ENCODE measurements at places on chromosomes 4 and X. TPM values are rescaled to one million over a fixed set of nuclear protein-coding genes. Genes with fewer than 3 reads are reported as not detected.

Gene IGBP1
- total RNA-seq: 107 TPM

Gene SPIN2A
- total RNA-seq: not detected

DNA sequence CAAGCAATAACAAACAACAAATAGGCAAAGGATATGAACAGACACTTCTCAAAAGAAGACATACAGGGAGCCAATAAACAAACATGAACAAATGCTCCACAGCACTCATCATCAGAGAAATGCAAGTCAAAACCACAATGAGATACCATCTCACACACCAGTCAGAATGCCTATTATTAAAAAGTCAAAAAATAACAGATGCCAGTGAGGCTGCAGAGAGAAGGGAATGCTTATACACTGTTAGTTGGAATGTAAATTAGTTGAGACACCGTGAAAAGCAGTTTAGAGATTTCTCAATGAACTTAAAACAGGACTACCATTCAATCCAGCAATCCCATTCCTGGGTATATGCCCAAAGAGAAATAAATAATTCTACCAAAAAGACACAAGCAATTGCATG lies 129.8 kb upstream of the MAGEB2 start:
- DNase-seq: peak; percentile 69

DNA sequence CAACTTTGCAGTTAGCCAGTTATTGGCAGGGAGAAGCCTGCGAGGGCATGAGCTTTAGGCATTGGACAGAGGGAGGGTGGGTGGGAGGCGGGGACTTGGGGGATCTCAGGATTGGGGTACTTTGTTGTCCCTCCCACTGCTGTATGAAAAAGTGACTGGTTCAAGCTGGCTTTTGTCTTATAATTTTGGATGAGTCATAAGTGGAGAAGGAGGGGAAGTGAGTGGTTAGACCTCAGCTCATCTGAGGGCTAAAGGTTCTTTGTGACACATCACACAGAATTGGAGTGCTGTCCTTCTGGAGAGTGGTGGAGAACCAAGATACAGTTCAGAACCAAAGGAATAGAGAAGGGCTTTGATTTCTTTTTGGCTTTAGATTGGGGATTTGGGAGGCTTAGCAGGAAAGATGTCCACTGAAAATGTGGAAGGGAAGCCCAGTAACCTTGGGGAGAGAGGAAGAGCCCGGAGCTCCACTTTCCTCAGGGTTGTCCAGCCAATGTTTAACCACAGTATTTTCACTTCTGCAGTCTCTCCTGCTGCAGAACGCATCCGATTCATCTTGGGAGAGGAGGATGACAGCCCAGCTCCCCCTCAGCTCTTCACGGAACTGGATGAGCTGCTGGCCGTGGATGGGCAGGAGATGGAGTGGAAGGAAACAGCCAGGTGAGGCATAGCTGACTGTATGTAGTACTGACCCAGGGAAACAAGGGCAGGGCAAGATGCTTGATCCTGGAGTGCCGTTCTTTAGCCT lies at the start of gene SLC4A4:
TSS of gene SLC4A4 (plus strand) at position 175 of the 748 bp plus-strand sequence.
- DNase-seq: peak; percentile 88

Gene TBC1D9
- 15.3 TPM for total RNA-seq

Gene OR13H1
- not detected for total RNA-seq

DNA sequence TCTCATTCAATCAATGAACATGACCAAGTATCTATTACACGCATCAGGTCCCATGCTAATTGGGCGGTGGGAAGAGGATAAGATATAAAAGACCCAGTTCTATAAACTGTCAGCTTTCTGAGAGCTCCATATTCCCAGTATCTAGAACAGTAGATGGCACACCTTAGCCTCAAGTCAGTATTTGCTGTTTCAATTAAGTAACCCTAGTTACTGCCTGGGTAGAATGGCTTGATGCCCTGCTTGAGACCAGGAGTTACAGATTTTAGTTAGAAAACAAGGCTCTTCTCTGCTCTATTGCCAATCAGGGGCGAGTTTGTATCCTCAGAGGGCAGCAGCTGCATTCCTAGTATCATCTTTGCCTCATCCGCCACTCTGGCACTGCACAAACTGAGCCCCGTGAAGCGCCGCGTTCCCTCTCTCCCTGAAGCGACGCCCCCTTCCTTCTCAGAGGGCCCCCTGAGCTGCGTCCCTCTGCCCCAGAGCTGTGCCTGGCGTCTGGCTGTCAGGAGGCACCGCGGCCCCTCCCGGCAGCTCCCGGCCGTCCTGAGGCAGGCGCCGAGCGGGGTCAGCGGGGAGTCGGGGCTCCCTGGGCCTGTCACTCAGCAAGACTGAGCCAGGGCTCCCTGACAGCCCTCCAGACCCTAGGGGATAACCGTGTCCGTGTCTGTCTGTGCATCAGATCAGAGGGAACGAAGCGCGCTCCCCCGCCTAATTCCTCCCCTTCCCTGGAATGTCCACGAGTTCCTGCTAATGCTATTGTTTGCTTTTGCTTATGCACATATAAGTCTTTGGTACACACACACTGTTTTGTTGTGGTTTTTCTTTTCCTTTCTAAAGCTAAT lies 212.4 kb upstream of the TTC29 start:
- DNase-seq: peak; percentile 36

DNA sequence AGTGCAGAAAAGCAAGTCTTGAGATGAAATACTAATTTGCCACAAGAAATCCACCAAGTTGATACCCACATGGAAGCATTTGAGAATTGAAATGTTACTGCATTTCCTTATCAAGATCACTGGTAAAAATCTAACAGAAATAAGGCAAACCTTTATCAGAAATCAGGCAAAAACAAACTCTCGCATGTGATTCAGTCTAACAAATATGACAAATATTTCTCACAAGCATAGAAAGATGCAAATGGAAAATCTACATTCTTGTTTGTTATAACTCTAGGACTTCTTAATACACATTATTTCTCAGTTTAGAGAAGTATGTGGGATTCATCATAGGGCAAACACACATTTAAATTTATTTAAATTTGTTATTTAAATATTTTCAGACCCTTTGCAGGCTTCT lies 52.9 kb downstream of the TXK start:
- DNase-seq: peak; percentile 43

- no peak for DNase-seq
Observed at GRCh38 chr4:88780389-88780788, 82.8 kb upstream of the NAP1L5 start.

- no peak for DNase-seq
Observed at GRCh38 chrX:33194876-33195433, 16.4 kb downstream of the DMD start.

GRCh38 chr4:15778289-15779241 lies at the start of gene CD38:
Gene CD38 (plus strand): TSS chr4:15778328. CDS start chr4:15778415, 87 bp downstream.
- peak; percentile 48 for DNase-seq

- DNase-seq: no peak
Observed at GRCh38 chrX:17805120-17805519, 56.0 kb downstream of the RAI2 start.
